ENCODE measurements at places on chromosomes 12 and 14.

GRCh38 chr14:72640911-72641485 lies 252.9 kb downstream of the DPF3 start:
- no peak for DNase-seq

DNA sequence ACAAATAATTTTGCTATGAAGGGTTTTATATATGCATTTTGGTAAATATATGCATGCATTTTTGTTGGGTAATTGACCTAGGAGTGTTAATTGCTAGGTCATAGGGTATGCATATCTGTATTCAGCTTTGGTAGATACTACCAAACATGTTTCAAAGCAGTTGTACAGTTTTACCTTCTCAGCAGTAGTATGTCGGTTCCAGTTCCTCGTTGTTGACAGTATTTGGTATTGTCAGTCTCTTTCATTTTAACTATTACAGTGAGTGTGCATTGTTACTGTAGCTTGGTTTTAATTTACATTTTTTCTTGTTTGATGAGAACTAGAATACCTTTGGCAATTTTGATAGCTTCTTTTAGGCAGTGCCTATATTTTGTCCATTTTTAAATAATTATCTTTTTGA lies 98.9 kb downstream of the ARID2 start:
- DNase-seq: no peak

- no peak for DNase-seq
Observed at GRCh38 chr12:124368421-124369032, 73.6 kb downstream of the RFLNA start.

DNA sequence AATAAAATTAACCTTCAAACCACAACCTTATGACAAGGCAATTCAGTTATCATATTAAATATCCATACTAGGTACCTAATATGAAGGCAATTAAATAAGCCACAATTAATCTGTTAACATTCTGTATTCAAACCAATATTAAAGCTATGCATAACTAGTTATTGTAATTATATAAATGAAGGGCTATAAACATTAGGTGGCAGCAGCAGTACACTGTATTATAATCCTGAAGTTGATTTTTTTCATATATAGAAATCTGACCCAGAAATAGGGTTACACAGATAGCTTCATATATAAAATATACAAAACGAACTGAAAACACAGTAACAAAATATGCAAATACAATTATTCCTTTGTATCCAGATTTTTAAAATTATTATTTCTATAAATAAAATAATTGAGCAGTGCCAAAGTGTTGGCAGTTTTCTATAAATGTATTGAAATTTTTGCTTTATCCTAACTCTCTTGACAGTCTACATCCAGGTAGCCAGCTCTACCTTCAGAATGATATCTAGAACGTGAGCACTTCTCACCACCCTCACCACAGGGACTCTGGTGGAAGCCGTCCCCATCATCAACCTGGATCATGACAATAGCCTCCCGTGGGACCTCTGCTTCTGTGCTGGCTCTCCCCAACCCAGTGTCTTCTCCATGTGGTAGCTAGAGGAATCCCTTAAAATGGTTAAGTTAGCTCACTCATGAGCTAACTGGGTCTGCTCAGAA lies 136.2 kb downstream of the MED13L start:
- no peak for DNase-seq

- DNase-seq: no peak
Observed at GRCh38 chr14:31261523-31261858, 53.9 kb upstream of the HECTD1 start.

GRCh38 chr12:117402363-117402762 lies 40.9 kb upstream of the NOS1 start:
- no peak for DNase-seq

GRCh38 chr12:110354172-110354780 lies 49.2 kb downstream of the ANAPC7 start:
- DNase-seq: no peak

DNA sequence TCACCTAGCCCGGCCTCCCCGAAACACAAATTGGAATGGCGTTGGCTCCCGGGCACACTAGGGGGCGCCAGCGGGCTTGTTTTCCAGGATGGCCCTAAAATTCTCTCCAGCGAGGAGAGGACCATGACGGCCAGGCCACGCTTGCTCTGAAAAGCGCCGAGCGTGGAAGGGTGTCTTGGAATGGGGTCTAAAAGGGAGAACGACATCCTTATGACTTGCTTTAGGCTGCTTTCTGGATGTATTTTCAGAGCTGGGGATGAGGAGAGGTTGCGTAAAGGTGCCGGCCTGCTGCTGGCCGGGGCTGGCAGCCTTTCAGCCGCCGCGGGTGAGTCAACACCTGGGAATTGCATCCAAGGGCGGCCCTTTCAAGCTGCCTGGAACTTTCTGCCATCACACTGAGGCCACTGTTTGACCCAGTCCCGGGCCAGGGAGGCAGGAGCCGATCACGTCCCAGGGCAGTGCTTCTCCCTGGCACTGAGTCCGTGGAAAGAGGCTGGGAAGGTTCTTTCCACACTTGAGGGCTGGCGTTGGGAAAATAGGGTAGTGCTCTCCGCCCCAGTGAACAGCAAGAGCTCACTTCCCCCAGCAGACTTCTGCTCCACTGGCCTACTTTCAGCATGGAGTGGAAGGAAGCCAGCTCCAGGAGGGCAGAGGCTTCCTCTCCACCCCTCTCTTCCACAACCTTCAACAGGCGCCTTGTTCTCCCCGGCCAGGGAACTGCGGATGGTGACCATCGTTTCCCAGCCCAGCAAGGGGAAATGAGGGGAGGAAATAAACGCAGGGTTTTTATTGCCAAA lies 216.2 kb downstream of the TTC8 start:
- DNase-seq: peak; percentile 90

DNA sequence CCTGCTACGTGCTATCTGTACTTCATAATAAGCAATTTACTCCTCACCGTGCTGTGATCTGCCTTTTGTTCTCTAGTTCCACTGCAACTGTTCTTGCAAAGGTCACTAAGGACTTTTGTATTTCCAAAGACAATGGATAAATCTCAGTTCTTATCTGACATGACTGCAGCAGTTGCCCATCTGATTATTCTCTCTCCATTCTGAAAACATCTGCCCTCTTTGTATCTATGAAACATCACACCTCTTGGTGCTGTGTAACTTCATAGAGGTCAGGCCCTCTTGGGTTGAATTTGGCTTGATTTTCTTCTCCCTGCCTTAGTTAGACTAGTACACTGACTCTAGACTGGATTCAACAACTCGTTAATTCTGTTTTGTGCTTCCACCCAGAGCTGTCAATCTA lies 319.6 kb downstream of the BTG1 start:
- no peak for DNase-seq

DNA sequence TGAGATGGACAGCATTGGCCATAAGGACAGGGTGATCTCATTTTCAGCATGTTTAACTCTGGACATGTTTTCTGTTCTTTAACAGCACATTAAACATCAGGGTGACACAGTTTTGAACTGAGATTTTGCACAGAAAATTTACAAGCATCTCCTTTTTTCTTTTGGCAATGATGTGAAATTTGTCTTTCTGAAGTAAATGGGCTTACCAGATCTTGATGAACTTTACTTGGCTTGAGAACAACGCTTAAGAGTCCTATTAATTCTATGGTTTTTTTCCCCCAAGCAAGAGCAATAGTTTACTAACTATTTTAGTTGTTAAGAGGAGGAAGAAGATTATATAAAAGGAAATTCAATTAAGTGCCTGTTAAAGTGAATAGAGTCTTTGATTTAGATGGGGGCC lies 491.0 kb downstream of the SNAPC1 start:
- DNase-seq: no peak

- DNase-seq: no peak
Observed at GRCh38 chr12:46300910-46301309, 32.1 kb upstream of the SLC38A1 start.

GRCh38 chr12:108315486-108316105 lies 23.5 kb downstream of the CMKLR1 start:
- DNase-seq: no peak

- DNase-seq: peak; percentile 60
Observed at GRCh38 chr14:24052656-24053547, 1.1 kb downstream of the CARMIL3 start.

- DNase-seq: no peak
Observed at GRCh38 chr14:51185754-51186153, 54.3 kb upstream of the TMX1 start.

DNA sequence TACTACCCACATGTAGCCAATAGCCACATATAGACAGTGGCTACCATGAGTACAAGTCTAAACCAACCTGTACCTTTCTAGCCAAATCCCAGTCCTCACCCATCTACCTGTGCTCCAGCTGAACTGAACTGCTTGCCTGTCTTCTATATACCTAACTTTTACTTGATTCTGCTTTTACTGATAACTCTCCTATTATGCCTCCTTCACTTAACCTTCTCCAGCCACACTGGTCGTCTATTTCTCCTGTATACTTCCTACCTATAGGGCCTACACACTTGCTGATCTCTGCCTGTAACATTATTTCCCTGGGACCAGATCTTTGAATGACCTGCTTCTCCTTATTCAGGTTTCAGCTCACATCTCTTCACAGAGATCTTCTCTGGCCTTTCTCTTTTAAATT lies 26.0 kb upstream of the MSRB3 start:
- DNase-seq: no peak

DNA sequence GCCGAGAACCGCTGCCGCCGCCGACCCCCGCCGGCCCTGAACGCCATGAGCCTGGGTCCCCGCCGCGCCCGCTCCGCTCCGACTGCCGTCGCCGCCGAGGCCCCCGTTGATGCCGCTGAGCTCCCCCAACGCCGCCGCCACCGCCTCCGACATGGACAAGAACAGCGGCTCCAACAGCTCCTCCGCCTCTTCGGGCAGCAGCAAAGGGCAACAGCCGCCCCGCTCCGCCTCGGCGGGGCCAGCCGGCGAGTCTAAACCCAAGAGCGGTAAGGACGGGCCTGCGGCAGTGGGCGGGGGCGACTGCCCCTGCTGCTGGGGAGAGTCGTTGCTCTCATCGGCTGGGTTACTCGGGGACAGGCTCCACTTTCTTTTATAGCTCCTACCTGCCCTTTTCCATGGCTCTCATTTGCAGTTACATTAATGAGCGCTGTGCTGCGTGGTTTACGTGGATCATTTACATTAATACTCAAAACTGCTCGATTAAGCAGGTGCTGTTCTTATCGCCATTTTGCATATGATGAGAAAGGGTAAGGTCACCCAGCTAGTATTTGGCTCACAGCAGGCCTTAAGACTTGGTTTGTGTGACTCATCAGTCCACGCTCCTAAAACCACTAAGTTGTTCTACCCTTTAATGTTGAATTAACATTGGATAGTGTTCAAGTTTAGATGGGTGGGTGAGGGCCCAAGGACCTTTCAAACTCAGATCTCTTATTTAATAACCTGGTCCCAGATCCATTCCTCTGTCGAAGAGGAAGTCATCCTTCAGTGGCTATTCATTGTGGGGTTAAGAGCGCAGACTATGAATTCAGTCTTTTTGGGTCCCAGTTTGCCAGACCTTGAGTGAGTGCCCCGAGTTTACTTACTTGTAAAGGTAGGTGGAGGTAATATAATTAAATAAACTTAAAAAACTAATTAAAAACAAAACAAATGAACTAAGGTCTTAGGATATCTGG lies 823 bp downstream of the RNF10 start:
- peak; percentile 93 for DNase-seq

GRCh38 chr12:41008472-41008871 lies 179.6 kb upstream of the PDZRN4 start:
- DNase-seq: no peak

GRCh38 chr12:94609917-94610443 lies 40.4 kb downstream of the TMCC3 start:
- no peak for DNase-seq

GRCh38 chr12:20440408-20440807 lies 72.1 kb downstream of the PDE3A start:
- DNase-seq: no peak

DNA sequence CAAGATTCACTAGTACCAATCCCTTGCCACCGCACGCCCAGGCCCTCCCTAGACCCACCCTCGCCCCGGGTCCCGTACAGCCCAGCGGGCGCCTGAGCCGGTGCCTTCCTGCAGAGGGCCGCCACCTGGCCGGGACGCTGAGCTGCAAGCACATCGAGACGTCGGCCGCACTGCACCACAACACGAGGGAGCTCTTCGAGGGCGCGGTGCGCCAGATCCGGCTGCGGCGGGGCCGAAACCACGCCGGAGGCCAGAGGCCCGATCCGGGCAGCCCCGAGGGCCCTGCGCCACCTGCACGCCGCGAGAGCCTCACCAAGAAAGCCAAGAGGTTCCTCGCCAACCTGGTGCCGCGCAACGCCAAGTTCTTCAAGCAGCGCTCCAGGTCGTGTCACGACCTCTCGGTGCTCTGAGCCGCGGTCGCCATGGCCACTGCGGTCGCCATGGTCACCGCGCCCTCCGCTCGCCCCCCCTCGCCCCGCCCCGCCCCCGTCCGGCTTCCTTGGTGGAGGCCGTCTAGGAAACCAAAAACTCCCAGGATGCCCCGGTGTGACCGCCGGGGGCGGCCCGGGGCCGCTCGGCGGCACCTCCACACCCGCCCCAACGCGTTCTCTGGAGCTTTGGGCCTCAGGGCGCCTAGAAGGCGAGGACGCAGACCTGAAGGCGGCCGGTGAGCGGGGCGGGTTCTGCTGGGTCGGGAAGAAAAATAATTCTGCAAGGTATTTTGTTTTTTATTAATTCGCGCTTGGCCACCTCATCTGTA lies 3.7 kb downstream of the REM2 start:
- DNase-seq: peak; percentile 96

GRCh38 chr12:41697161-41697560 lies 447.5 kb downstream of the GXYLT1 start:
- DNase-seq: no peak

DNA sequence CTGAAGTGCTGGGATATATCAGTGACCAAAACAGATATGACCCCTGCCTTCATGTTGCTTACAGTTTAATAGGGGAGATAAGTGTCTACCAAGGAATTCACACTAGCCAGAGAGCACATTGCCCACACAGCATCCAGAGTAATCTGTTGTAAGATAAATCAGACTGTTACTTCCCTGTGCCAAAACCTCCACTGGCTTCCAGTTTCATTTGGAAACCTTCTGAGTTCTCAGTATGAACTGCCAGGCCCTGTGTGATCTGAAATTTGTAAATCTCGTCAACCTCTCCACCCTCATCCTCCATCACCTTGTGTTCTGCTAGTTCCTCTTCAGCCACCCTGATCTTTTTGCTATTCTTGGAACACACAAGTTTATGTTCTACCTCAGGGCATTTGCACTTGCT lies 154.7 kb downstream of the ETV6 start:
- no peak for DNase-seq

DNA sequence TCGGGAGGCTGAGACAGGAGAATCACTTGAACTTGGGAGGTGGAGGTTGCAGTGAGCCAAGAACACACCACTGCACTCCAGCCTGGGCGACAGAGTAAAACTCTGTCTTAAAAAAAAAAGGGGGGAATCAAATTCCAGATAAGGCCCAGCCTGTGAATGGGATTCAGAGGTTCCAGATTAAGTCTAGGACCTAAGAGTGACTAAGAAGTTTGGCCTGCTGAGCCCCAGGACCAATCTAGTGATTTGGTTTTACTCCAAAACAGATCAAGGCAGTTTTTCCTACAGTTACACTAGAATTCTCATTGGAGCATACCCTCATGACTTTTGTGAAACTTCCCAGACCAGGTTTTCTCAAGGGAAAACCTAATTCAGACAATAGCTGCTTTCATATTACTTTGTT lies 22.8 kb downstream of the EXOC5 start:
- no peak for DNase-seq
